ENCODE measurements at places on chromosomes 6 and 20.
A peak's percentile ranks its signal among the peaks of the same experiment; 100 is the strongest.

DNA sequence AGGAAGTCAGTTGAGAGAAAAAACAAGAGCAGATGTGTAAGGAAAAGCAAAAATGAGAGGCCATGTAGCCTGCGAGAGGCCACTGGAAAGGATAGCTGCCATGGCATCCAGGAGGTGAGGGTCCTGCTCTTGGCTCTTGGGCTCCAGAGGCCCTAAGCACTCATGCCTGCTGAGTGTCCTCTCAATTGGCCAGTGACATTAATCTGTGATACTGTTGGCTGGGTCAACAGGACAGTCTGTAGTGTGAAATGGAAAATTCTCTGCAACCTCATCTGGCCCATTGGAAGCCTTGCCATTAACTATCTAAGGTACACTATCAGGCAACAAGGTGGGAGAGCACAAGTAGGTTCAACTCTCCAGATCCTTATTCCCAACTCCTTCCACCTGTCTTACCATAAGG lies 180.9 kb downstream of the LY86 start:
- H3K4me1 ChIP-seq, result no peaks in the 10 kb centered on the region
- no peaks in the 10 kb centered on the region for H3K27me3 ChIP-seq
- H3K36me3 ChIP-seq, result no peaks in the 10 kb centered on the region
- no peak overlapping the region for H3K27ac ChIP-seq
- DNase-seq, result no peak

DNA sequence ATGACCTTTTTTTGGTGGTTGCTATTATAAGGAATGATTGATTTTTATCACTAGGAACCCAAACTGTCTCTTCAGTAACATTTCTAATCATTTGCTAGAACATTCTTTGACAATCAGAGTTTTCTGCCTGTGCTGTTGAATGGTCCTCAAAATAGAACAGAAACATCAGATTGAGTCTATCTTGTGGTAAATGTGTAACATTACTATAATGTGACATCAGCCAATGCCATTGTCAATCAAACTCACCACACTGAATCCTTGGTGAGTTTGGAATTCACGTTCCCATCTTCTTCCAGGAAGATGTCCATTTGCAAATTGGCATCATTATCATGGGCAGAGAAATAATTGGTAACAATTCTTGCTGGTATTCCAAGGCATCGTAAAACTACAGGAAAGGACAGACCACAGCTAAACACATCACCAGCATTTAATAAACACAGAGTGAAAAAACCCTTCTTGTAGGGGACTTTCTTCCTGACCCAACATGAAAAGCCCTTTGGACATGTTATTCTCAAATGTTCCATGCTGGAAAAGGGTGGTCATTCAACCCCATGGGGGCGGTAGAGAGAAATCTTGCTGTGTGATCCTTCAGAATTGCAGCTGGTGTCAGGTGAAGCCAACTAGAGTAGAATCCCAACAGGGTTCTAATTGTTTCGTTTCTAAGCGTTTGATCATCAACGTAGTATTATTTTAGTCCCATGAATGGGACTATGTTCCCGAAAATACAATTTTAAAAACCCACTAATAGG lies 98.5 kb downstream of the F13A1 start:
- no peak overlapping the region for H3K27ac ChIP-seq
- H3K36me3 ChIP-seq, result no peaks in the 10 kb centered on the region
- H3K27me3 ChIP-seq, result no peaks in the 10 kb centered on the region
- no peak overlapping the region for H3K4me3 ChIP-seq
- no peaks in the 10 kb centered on the region for H3K4me1 ChIP-seq

DNA sequence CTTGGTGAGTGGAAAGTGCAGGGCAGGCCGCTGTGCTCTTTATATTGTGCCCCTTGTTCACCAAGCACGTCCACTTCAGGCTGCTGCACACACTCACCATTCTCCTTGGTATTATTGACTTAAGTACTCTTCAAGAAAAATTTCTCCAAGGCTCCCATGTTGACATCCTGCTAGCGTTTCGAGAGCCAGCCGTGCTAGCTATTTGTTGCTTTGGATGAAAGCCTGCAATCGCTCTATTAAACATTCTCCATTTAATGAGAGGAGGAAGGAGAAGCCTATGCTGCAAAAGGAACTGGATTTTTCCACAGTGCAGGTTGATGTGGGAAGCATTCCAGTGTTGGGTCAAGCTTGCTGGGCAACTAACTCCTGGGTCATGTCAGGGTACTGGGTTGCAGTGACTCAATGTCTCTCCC lies 113.5 kb downstream of the CD83 start:
- H3K36me3 ChIP-seq, result no peaks in the 10 kb centered on the region
- H3K4me3 ChIP-seq, result no peak overlapping the region
- H3K27ac ChIP-seq, result no peak overlapping the region
- no peaks in the 10 kb centered on the region for H3K4me1 ChIP-seq
- H3K27me3 ChIP-seq, result no peaks in the 10 kb centered on the region

- no peaks in the 10 kb centered on the region for H3K27me3 ChIP-seq
- no peak overlapping the region for H3K4me3 ChIP-seq
- peak overlapping the region; percentile 56 for H3K27ac ChIP-seq
- no peak for DNase-seq
- no peaks in the 10 kb centered on the region for H3K36me3 ChIP-seq
These were observed 44.4 kb upstream of the NEDD9 start for GRCh38 chr6:11276911-11277274.

- no peaks in the 10 kb centered on the region for H3K4me1 ChIP-seq
- H3K36me3 ChIP-seq, result no peaks in the 10 kb centered on the region
- no peak overlapping the region for H3K27ac ChIP-seq
These were observed 51.0 kb upstream of the MLIP start for GRCh38 chr6:54060286-54060685.

DNA sequence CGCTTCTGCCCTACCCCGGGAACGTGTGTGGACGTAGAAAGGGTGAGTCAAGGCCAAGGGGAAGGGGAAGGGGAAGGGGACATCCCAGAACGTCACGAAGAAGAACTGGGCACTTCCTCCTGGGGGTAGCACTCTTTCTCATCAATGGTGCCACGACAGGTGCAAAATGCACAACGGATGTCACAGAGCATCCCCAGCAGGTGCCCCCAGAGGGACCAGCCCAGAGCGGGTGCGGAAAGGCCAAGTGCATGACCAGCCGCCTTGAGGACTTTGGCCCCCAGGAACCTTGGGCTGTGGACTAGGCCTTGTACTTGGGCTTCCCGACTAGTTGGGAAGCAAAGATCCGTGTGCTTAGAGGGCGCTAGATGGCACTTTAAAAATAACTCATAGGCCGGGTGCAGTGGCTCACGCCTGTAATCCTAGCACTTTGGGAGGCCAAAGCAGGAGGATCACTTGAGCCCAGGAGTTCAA lies 12.1 kb upstream of the SRC start:
- no peaks in the 10 kb centered on the region for H3K36me3 ChIP-seq
- DNase-seq, result no peak
- no peak overlapping the region for H3K27ac ChIP-seq
- H3K27me3 ChIP-seq, result no peaks in the 10 kb centered on the region
- peaks cover 7% of the 10 kb centered on the region for H3K4me1 ChIP-seq

- H3K4me3 ChIP-seq, result no peak overlapping the region
- H3K4me1 ChIP-seq, result no peaks in the 10 kb centered on the region
- H3K36me3 ChIP-seq, result no peaks in the 10 kb centered on the region
- DNase-seq, result no peak
These were observed 66.9 kb upstream of the CDH4 start for GRCh38 chr20:61185181-61185580.

- H3K36me3 ChIP-seq, result no peaks in the 10 kb centered on the region
- H3K4me3 ChIP-seq, result no peak within 1 kb of the TSS
- DNase-seq, result no peak
- H3K27ac ChIP-seq, result no peak within 1 kb of the TSS
These were observed at the start of gene RIMS4 for GRCh38 chr20:44810391-44811149. RIMS4 (minus strand) TSS chr20:44810546; CDS start chr20:44810271, 275 bp downstream.

GRCh38 chr6:99790679-99791078 lies 184.0 kb downstream of the PRDM13 start:
- no peaks in the 10 kb centered on the region for H3K4me1 ChIP-seq
- H3K4me3 ChIP-seq, result no peak overlapping the region
- H3K27ac ChIP-seq, result no peak overlapping the region
- H3K27me3 ChIP-seq, result no peaks in the 10 kb centered on the region
- no peak for DNase-seq

GRCh38 chr6:11701573-11701972 lies 77.0 kb downstream of the ADTRP start:
- DNase-seq, result no peak
- no peak overlapping the region for H3K27ac ChIP-seq
- no peak overlapping the region for H3K4me3 ChIP-seq
- no peaks in the 10 kb centered on the region for H3K4me1 ChIP-seq
- peaks cover 4% of the 10 kb centered on the region for H3K27me3 ChIP-seq

GRCh38 chr20:38674092-38674764 lies 50.1 kb upstream of the SLC32A1 start:
- H3K4me3 ChIP-seq, result peak overlapping the region; percentile 52
- peaks cover 12% of the 10 kb centered on the region for H3K4me1 ChIP-seq
- peaks cover 15% of the 10 kb centered on the region for H3K27me3 ChIP-seq
- H3K27ac ChIP-seq, result no peak overlapping the region
- H3K36me3 ChIP-seq, result no peaks in the 10 kb centered on the region
- DNase-seq, result peak; percentile 43

- no peak overlapping the region for H3K27ac ChIP-seq
- H3K27me3 ChIP-seq, result no peaks in the 10 kb centered on the region
- no peak for DNase-seq
- H3K36me3 ChIP-seq, result no peaks in the 10 kb centered on the region
These were observed 434.7 kb upstream of the SOX4 start for GRCh38 chr6:21158873-21159272.

DNA sequence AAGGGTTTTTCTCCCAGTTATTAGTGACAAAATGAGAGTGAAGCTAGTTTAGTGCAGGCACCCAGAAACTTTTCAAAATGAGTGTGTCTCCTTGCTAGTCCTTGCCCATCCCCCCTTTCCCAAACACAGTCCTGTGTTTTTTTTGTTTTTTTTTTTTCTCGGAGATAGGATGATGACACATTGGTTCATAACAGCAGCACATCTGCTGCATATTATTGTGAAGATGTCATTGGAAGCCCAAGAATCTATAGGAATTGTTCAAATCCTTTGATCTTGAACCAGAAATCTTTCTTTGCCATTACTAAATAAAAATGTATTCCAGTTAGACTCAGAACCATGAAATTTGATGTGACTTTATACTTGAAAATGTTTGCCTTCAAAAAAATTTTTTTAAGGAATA lies 162.4 kb downstream of the FRK start:
- DNase-seq, result no peak
- no peaks in the 10 kb centered on the region for H3K4me1 ChIP-seq
- no peak overlapping the region for H3K27ac ChIP-seq
- no peaks in the 10 kb centered on the region for H3K27me3 ChIP-seq
- H3K4me3 ChIP-seq, result no peak overlapping the region

DNA sequence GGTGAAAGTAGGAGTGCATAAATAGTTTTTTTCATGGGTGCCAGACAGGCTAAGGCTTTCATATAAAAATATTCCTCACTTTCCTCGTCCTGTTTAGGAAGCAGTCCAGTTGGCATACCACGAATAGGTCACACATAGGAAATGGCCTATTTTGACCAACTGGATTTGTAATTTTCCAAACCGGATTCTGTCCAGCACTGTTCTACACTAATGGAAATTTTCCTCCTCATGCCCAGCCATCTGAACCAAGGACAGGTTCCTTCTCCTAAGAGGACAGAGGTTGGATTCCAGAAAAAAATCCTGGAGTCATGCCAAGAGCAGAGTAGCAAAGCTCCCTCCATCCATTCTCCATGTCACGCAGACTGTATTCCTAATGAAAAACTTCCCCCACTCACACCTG lies 43.1 kb downstream of the PANK2 start:
- no peak for DNase-seq
- H3K27ac ChIP-seq, result peak overlapping the region; percentile 49
- no peaks in the 10 kb centered on the region for H3K36me3 ChIP-seq
- peaks cover 5% of the 10 kb centered on the region for H3K4me1 ChIP-seq
- no peaks in the 10 kb centered on the region for H3K27me3 ChIP-seq

- H3K27ac ChIP-seq, result no peak overlapping the region
- H3K36me3 ChIP-seq, result peaks cover 11% of the 10 kb centered on the region
- no peak for DNase-seq
- no peak overlapping the region for H3K4me3 ChIP-seq
- H3K27me3 ChIP-seq, result no peaks in the 10 kb centered on the region
- no peaks in the 10 kb centered on the region for H3K4me1 ChIP-seq
These were observed 43.2 kb downstream of the PHIP start for GRCh38 chr6:79034865-79035264.

DNA sequence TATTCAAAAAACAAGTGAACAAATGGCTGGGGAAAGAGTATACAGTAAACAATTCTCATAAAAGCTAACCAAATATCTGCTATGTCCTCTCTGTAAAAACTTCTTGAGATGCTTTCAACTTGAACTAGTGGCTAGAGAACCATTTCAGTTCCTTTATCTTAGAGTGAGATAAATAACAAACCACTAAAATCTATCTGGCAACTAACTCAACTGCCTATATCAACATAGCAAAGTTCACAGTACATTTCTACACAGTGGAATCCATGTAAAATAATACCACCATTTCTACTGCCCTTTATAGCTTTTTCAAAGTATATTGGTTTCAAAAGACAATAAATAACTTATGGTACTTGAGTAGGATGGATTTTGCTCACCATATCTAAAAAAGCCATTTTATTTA lies 95.1 kb downstream of the MMS22L start:
- H3K4me3 ChIP-seq, result no peak overlapping the region
- no peaks in the 10 kb centered on the region for H3K36me3 ChIP-seq
- no peak overlapping the region for H3K27ac ChIP-seq
- no peaks in the 10 kb centered on the region for H3K27me3 ChIP-seq
- no peak for DNase-seq

DNA sequence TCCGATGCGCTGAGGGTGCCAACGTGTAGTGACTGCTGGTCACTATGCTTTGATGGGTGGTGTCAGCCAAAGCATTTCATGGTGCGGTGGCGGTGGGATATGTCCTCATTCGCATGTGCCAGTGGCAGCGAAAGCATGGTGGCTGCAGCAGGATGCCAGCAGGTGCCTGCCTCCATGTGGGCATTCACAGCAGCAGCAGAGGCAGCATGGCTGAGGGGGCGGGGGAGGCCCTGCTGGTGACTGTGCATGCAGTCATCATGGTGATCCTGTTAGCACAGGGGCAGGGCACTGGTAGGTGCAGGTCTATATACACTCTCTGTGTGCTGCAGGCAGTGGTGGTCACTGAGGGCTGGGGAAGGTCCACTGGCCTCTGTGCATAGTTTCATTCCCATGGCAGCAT lies 22.0 kb downstream of the FIG4 start:
- no peaks in the 10 kb centered on the region for H3K27me3 ChIP-seq
- DNase-seq, result no peak
- H3K4me3 ChIP-seq, result no peak overlapping the region
- H3K4me1 ChIP-seq, result no peaks in the 10 kb centered on the region
- H3K27ac ChIP-seq, result no peak overlapping the region

DNA sequence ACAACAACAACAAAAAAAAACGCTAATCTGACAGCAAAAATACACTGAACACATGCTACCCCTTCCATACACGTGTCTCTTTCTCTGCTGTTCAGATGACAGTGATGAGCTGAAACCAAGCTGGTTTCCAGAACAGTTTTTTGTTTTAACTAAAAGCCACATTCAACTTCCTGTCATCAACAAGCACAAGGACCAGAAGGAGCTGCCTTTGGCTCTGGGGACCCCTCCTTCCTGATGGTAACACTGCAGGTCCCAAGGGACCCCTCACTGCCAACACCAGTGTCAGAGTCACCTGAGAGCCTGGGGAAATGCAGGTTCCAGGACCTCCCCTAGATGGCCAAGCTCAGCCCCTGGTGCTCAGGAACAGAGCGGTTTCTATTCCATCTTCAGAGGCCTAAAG lies 6.0 kb downstream of the CST7 start:
- DNase-seq, result no peak
- no peaks in the 10 kb centered on the region for H3K27me3 ChIP-seq

GRCh38 chr6:105691971-105692370 lies 289.1 kb upstream of the PREP start:
- no peaks in the 10 kb centered on the region for H3K36me3 ChIP-seq
- no peaks in the 10 kb centered on the region for H3K4me1 ChIP-seq
- no peaks in the 10 kb centered on the region for H3K27me3 ChIP-seq
- DNase-seq, result no peak

Data from effector memory CD4-positive, alpha-beta T cell (primary cell).